ENCODE measurements at places on chromosomes 3 and 15.

- DNase-seq, result no peak
Measured at GRCh38 chr3:171643033-171643432, 167.2 kb downstream of the PLD1 start.

GRCh38 chr3:170644711-170645110, 58.8 kb upstream of the SLC7A14 start:
- peak; percentile 32 for DNase-seq

DNA sequence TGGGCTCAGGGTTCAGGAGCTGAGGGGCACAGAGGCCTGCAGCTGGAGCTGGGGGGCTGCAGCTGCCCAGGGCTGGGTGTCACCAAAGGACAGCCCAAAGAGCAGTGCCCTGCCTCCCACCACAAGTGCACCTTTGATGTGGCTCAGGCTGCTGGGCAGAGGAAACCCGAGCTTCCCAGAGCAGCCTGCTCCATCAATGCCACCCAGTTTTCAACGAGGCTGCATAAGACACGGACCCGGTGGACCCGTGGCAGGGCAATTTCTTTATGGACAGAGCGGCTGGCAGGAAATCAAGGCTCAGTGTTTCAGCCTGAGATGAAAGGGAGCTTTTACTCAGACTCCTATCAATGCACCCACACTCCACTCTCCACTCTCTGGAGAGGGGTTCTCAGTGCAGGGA, 18.7 kb downstream of the SEMA5B start:
- no peak for DNase-seq

GRCh38 chr3:7543294-7543880, 682.5 kb downstream of the GRM7 start:
- no peak for DNase-seq

DNA sequence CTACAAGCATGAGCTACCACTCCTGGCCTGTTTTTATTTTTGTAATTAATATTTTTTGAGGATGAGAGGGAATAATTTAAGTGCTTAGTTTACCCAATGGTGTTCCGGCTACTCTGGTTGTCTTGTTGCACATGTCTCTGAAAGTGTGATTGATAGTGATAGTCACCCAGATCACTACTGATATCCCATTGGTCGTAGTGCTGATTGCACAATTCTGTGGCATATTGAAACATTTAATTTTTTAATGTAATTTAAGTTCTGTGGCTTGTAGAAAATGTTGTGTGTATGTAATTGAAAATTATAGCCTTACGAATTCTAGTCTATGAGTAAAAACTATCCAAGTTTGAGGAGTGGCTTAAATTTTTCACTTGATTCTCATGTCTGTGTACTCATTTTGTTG, 11.9 kb downstream of the ARIH2 start:
- no peak for DNase-seq

- DNase-seq, result peak; percentile 51
Measured at GRCh38 chr3:123067689-123068600, 1.1 kb downstream of the PDIA5 start.

DNA sequence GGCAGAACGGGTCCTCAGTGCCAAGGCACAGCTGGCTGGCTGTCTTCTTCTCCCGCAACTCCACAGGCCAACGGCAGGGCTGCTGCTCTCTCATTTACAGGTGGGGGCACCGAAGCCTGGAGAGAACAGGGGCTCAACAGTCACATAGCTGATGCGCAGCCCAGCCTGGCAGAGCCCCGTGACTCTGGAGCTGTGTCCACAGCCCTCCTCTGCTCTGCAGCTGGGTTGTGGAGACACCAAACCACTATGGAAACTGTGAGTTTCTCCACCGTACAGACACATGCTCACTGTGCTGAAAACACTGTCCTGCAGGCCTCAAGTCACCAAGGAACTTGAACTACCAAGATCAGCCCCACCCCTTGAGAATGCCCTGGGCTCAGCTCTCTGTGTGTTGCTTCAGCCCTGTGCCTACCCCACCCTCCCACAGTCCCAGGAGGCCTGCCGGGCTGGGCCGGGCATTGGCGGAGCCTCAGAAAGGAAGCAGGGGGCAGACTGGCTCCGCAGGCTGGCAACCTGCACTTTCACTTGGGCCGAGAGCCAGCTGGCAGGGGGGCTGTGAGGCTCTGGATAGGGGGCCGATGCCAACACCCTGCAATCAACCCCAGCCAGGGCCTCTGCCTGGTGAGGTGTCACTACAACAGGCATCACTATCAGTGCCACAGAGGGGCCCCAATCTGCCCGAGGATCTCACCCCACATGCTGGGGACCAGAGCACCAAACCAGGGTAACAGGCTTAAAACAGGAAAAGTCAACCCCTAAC, 113.7 kb upstream of the RPL32 start:
- peak; percentile 67 for DNase-seq

- DNase-seq, result no peak
Measured at GRCh38 chr3:108334701-108335100, 38.4 kb downstream of the HHLA2 start.

DNA sequence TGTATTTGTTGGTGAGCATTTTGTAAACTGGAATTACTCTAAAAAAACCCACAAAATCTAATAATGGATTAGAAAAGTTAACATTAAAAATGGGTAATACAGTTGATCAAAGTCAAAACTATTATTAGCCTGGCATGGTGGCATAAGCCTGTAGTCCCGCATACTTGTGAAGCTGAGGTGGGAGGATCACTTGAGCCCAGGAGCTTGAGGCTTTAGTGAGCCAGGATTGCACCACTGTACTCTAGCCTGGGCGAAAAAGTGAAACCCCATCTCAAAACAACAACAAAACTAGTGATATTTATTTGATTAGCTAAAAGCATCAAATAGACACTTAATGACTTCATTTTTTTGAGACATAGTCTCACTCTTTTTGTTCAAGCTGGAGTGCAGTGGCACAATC, 3.6 kb downstream of the SNX1 start:
- no peak for DNase-seq

DNA sequence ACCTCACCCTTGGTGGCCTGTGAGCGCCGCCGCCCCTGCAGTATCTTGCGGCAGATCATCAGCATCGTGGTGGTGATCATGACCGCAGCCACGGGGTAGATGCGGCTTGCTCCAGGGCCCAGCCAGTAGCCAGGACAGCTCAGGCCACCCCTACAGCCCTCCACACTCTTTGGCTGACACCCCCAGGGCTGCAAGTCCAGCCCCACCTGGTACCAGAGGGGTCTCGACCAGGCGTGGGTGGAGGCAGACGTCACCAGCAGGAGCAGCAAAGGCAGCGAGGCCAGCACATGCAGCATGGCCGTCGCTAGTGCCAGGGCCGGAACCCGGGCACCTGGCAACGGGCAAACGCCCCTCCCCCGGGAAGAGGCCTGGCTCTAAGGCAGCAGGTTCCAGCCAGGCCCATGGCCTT, at the start of gene TMEM89:
TMEM89 (minus strand) TSS at position 309 of the 409 bp plus-strand sequence; CDS start at position 296, 13 bp downstream.
- no peak for DNase-seq

DNA sequence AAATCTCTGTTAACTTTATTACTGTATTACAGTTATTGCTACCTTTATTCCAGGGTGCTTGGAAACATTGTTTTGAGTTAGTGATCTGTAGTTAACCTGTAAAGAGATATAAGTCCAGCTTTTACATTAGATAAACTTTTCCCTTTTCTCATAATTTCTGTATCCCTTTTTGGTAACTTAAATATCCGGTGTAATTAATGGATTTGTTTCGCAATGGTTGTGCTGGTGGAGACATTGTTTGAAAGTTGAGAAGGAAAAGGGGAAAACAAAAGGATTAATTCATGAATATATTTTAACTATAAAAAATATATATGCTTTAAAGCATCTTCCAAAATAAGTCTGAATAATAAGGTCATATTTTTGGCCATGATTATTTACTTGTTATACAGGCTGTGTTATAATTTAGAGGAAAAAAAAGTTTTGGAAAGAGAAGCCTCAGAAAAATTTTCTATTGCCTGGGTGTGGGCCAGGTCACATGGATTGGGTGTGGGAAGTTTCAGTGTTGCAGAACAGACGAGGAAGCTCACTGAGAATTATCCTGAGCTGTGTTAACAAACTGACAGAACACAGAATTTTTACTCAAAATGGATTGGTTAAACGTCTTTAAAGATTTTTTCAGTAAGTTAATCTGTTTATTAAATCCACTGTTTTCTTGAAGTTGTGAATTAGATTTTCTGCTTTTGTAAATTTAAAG, 27.7 kb upstream of the IL20RB start:
- peak; percentile 72 for DNase-seq

DNA sequence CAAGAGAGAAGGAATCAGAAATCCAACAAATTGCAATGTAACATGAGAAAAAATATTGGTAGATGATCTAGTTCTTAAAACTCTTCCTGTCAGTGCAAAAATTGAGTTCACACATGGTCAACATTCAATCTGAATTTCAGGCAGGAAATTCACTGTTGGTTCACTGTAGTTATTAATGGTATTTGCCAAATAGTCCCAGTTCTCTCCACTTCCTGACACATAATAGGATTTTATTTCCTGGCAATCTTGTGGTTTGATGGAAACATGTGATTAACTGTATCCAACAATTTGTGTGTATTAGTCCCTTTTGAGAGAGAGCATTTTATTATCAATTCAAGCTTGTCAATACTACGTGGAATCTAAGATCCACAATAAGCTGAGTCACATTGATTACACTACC, 1103.1 kb downstream of the ROBO2 start:
- no peak for DNase-seq

DNA sequence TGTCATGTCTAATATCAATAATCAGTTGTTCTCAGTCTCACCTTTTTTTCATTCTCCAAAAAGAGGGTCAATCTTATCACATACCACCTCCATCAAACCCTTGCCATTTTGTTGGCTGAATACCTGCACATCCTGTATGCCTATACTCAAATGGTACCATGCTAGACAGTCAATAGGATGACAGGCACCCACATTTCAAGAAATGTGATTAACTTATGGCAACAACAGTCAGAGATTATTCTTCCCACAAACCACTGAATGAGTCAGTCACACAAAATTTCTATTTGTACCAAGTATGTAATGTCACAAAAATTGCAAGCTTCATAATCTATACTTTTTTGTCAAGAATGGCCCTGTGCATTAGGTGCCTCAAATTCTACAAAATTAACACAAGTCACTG, 5.1 kb upstream of the SLC27A2 start:
- DNase-seq, result no peak

- DNase-seq, result no peak
Measured at GRCh38 chr3:42505128-42505848, 2.8 kb downstream of the VIPR1 start.

Data from AG20443 (cell line).